Type B pancreatic cell (in vitro differentiated cells): ENCODE measurements at places on chromosomes 1 and 21.

DNA sequence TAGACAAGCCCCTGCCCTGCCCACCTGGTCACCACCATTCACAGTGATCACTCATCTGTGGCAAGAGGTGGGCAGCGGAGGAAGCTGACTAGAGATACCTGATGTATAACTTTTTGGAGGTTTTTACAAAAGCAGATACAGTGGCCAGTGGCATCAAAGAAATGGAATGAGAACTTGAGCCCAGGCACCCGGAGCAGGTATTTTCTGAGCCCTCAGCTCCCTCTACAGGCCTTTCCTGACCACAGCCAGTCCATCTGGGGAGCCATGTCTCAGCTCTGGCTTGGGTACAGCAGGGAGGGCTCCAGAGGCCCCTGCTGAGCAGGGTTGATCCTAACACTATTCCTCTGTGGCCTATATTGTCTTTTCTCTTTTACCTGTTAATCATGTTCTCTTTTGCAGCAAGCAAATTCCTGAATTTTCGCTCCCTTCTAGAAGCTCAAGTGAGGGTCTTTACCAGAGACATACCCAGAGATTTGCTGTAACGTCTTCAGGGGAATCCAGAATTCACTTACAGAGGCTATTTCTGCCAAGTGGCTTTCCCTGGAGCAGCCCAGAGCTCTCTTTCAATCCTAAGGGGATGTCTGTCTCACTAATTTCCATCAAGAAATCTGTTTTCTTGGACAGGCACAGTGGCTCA lies 27.3 kb downstream of the GPR157 start:
- H3K4me1 ChIP-seq, result no peaks in the 10 kb centered on the region
- no peak overlapping the region for H3K4me3 ChIP-seq
- no peak for DNase-seq
- H3K27me3 ChIP-seq, result no peaks in the 10 kb centered on the region
- H3K36me3 ChIP-seq, result peaks cover 4% of the 10 kb centered on the region
- H3K27ac ChIP-seq, result no peak overlapping the region

DNA sequence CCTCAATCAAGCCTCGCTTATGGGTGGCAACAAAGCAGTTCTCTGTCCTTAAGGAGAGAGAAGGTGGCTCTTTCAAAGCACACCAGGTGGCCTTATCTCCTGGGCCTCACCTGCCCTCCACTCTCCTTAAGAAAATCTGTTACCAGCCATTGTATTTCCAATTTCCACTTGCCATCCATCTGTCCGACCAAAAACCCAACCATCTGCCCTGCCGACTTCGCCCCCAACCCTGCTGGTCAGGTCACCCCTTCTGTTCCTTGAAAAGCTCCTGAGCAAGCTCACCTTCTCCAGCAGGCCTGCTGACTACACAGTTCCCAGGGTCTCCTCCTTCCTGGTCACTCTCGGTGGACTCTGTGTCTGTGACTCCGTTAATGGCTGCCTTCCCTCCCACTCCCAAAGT lies 619 bp upstream of the IGFN1 start:
- H3K27ac ChIP-seq, result peak overlapping the region; percentile 15
- no peak overlapping the region for H3K4me3 ChIP-seq
- peaks cover 15% of the 10 kb centered on the region for H3K27me3 ChIP-seq
- peaks cover 27% of the 10 kb centered on the region for H3K4me1 ChIP-seq
- H3K36me3 ChIP-seq, result no peaks in the 10 kb centered on the region

GRCh38 chr1:17653728-17654351 lies 101.3 kb upstream of the ACTL8 start:
- H3K27me3 ChIP-seq, result no peaks in the 10 kb centered on the region
- peaks cover 9% of the 10 kb centered on the region for H3K36me3 ChIP-seq
- peak; percentile 79 for DNase-seq
- peak overlapping the region; percentile 18 for H3K27ac ChIP-seq

GRCh38 chr1:2313651-2314261 lies 77.6 kb downstream of the MORN1 start:
- H3K27ac ChIP-seq, result no peak overlapping the region
- no peaks in the 10 kb centered on the region for H3K36me3 ChIP-seq
- peak overlapping the region; percentile 34 for H3K4me3 ChIP-seq
- no peak for DNase-seq
- no peaks in the 10 kb centered on the region for H3K27me3 ChIP-seq

- H3K27me3 ChIP-seq, result no peaks in the 10 kb centered on the region
- H3K4me3 ChIP-seq, result no peak overlapping the region
- no peak for DNase-seq
- H3K4me1 ChIP-seq, result no peaks in the 10 kb centered on the region
- H3K36me3 ChIP-seq, result no peaks in the 10 kb centered on the region
Observed at GRCh38 chr1:196910215-196910614, 22.4 kb downstream of the CFHR4 start.

DNA sequence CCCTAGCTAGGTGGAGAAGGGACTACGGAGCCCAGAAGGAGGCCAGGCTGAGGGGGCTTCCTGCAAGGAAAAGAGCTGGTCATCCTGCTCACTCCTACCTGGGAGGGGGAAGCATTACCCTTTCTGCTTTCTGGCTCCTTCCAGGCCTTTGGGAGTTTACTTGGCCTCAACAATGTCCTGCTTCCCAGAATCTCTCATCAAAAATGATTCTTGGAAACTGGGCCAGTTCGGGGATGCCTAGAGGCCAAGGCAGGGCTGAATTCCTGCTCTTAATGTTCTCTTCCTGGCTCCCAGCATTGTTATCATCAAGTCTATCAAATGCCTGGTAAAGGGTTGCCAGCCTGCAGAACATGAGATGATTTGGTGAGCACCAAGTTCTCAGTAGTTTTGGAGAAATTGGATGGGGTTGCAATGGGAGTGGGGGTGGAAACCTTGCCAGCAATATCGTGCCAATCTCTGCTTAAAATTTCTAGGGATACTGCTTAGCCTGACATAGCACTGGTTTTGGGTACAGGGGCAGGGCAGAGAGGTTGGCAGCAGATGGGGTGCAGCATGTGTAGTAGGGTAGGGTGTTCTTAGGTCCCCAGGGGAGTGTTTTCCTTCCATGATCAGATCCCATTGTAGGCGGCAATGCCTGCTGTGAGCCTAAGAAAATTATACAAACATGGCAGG lies 7.7 kb upstream of the PAFAH2 start:
- no peak overlapping the region for H3K27ac ChIP-seq
- no peaks in the 10 kb centered on the region for H3K36me3 ChIP-seq
- DNase-seq, result no peak
- no peak overlapping the region for H3K4me3 ChIP-seq

DNA sequence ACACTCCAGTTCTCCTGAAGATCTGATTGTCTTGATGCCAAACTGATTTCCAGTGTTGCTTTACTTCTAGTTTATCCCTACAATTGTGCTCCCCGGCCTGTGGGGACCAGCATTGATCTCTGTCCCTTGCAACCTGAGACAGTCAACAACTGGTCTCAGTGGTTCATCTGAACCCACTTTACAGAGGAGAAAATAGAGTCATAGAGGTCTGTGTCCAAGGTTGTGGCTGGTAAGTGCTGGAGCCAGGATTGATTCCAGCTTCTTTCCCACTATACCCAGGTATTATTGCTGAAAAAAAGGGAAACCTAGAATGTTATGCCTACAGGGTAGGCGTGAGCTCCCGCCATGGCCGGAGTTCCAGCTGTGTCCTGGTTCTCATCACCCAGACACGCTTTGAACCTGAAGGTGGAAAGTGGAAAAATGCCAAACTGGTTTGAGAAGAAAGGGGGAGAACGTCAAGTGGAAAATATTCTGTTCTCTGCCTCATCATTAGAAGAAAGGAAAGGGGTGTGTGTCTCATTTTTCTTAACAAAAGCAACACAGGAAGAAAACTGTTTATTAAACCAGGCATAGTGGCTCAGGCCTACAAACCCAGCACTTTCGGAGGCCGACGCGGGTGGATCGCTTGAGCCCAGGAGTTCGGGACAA lies 60.7 kb upstream of the ITPKB start:
- no peak for DNase-seq
- peaks cover 3% of the 10 kb centered on the region for H3K27me3 ChIP-seq
- H3K4me3 ChIP-seq, result no peak overlapping the region
- no peaks in the 10 kb centered on the region for H3K36me3 ChIP-seq
- peaks cover 8% of the 10 kb centered on the region for H3K4me1 ChIP-seq

GRCh38 chr1:107896401-107896800 lies 68.6 kb downstream of the VAV3 start:
- no peaks in the 10 kb centered on the region for H3K27me3 ChIP-seq
- no peak for DNase-seq
- H3K4me3 ChIP-seq, result no peak overlapping the region
- H3K36me3 ChIP-seq, result no peaks in the 10 kb centered on the region

- no peak for DNase-seq
- peaks cover 43% of the 10 kb centered on the region for H3K27me3 ChIP-seq
- H3K4me1 ChIP-seq, result peaks cover 18% of the 10 kb centered on the region
- peak overlapping the region; percentile 88 for H3K4me3 ChIP-seq
- peak overlapping the region; percentile 91 for H3K27ac ChIP-seq
Observed at GRCh38 chr1:148363439-148363810, 119.7 kb downstream of the PPIAL4G start.

GRCh38 chr1:160830321-160831153 lies 32.1 kb downstream of the CD244 start:
- DNase-seq, result peak; percentile 77
- peaks cover 6% of the 10 kb centered on the region for H3K4me1 ChIP-seq
- peaks cover 10% of the 10 kb centered on the region for H3K27me3 ChIP-seq
- no peak overlapping the region for H3K4me3 ChIP-seq

DNA sequence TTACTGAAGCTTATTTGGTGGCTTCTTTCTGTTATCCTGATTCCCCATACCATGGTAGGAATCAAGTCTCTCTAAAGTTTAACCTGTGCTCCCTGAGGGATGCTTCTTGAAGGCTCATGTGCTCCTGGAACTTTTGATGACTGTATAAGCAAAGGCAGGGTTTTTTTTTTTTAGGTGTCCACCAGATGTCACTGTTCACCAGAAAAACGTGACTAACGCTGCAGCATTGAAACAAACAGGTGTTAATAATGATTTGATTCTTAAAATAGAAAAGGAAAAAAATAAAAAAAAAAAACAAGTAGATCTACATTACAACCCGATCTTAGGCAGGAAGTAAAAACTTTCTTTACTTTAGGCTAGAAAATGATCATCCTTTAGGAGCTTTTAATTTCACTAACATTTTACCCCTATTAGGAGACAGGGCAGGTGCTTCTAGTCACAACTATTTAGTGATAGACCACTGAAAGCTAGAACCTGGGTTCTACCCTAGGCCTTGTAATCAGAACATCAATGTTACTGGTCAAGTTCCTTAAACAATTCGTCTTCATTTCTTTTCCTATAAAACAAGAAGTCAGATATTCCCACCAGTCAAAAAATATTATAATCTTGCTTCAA lies 223.0 kb downstream of the PLA2G4A start:
- peaks cover 10% of the 10 kb centered on the region for H3K4me1 ChIP-seq
- H3K27me3 ChIP-seq, result peaks cover 4% of the 10 kb centered on the region
- no peaks in the 10 kb centered on the region for H3K36me3 ChIP-seq
- no peak overlapping the region for H3K4me3 ChIP-seq

GRCh38 chr21:38140207-38140903 lies 116.4 kb upstream of the KCNJ15 start:
- peaks cover 9% of the 10 kb centered on the region for H3K4me1 ChIP-seq
- no peak for DNase-seq
- H3K4me3 ChIP-seq, result no peak overlapping the region
- no peaks in the 10 kb centered on the region for H3K36me3 ChIP-seq
- no peak overlapping the region for H3K27ac ChIP-seq

DNA sequence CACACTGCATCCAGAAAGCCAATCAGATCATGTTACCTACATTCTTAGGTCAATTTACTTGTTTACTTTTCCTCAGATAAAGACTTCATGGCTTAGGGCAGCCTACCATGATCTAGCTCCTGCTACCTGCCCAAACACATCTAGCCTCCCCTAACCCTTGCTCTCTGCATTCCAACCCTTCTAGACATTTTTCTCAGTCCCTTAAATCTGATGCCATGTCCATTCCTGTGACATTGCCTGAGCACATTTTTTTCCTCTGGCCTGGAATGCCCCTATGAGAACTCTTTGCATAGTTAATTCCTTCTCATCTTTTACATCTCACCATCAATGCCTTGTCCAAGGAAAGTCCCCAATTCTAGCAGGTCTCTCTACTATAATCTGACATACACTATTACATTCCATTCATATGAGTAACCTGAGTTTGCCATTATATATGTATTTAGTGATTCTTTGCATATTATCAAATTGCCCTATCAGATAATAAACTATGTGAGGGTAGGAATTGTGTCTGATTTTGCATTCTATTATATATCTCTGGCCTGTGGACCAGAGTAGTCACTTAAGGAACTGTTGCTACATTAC lies 166.9 kb downstream of the COL11A1 start:
- H3K36me3 ChIP-seq, result no peaks in the 10 kb centered on the region
- no peaks in the 10 kb centered on the region for H3K27me3 ChIP-seq
- peak overlapping the region; percentile 6 for H3K27ac ChIP-seq
- no peak overlapping the region for H3K4me3 ChIP-seq

GRCh38 chr1:3609016-3609768 lies 2.1 kb downstream of the MEGF6 start:
- H3K4me1 ChIP-seq, result peaks cover 22% of the 10 kb centered on the region
- H3K4me3 ChIP-seq, result peak overlapping the region; percentile 92
- H3K27me3 ChIP-seq, result peaks cover 7% of the 10 kb centered on the region
- no peak overlapping the region for H3K27ac ChIP-seq
- no peak for DNase-seq

DNA sequence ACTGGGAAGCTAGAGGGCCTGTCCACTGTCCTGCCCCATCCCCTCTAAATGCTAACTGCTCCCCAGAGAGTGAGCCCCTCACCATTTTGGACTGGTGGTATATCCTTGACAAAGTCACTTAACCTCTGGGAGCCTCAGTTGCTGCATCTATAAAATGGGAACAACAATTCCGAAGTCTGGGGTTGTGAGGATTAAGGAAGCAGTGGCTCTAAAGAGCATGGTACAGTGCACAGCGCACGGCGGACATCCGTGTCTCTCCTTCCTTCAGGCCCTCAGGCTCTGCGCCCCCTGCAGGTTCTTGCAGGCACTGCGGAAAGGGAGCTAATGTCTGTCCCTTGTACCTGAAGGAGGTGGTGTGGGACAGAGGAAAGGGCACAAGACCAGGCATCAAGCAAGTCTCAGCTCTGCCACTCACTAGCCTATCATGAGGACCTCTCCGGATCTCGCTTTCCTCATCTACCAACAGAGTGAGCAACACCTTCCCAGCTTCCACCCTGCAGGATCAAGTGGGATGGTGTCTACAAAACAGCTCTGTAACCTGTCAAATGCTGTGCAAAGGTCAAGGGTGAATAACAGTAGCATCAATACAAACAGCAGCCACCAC lies 20.1 kb downstream of the ECE1 start:
- H3K4me3 ChIP-seq, result no peak overlapping the region
- DNase-seq, result no peak
- peaks cover 23% of the 10 kb centered on the region for H3K36me3 ChIP-seq
- H3K4me1 ChIP-seq, result peaks cover 16% of the 10 kb centered on the region
- no peaks in the 10 kb centered on the region for H3K27me3 ChIP-seq
